ENCODE measurements at places on chromosomes 5 and 9.

- DNase-seq = no peak
Observed at GRCh38 chr5:18602402-18602801, 968.1 kb downstream of the TAF11L14 start.

- no peak for DNase-seq
Observed at GRCh38 chr5:128470663-128471062, 67.4 kb downstream of the FBN2 start.

GRCh38 chr9:65409471-65409980, 124.5 kb upstream of the FOXD4L5 start:
- no peak for DNase-seq

- DNase-seq = no peak
Observed at GRCh38 chr9:89577363-89577762, 27.4 kb upstream of the GADD45G start.

GRCh38 chr5:2261004-2261703, 378.4 kb upstream of the IRX4 start:
- no peak for DNase-seq

- no peak for DNase-seq
Observed at GRCh38 chr9:137148661-137149060, 9.7 kb downstream of the GRIN1 start.

DNA sequence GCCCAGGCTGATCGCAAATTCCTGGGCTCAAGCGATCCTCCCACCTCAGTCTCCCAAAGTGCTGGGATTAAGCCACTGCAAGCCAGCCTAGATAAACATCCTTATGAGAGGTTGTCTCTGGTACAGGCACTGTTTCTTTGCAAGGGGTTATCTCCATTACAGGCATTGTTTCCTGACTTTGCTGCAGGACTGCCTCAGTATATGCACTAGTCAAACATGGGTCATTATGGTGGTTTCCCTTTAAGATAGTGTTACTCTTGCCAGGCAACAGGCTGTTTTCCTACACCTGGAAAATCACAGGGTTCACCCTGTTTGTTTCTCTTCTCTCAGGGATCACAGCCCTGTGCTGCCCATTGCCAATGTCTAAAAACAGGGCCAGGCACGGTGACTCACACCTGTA, 7.8 kb upstream of the CLTB start:
- DNase-seq = no peak

GRCh38 chr9:112869917-112870316, 20.8 kb downstream of the SLC46A2 start:
- DNase-seq = no peak

DNA sequence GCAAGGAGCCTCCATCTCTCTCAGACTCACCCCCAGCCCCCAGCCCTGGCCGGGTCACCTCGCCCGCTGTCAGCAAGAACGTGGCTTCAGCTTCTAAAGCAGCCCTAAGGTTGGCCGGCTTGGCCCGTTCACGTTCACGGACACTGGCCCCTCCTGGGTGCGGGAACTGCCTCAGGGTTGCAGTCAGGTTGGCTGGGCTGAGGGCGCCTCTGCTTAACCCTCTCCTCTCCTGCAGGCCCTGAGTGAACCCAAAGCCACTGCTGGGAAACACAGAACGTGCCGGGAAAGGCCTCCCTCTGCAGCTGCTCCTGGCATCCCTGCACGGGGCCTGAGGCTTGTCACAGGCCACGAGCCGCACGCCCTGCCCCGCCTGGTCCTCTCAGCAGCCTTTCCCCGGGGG, 40.1 kb upstream of the UBAC1 start:
- no peak for DNase-seq

DNA sequence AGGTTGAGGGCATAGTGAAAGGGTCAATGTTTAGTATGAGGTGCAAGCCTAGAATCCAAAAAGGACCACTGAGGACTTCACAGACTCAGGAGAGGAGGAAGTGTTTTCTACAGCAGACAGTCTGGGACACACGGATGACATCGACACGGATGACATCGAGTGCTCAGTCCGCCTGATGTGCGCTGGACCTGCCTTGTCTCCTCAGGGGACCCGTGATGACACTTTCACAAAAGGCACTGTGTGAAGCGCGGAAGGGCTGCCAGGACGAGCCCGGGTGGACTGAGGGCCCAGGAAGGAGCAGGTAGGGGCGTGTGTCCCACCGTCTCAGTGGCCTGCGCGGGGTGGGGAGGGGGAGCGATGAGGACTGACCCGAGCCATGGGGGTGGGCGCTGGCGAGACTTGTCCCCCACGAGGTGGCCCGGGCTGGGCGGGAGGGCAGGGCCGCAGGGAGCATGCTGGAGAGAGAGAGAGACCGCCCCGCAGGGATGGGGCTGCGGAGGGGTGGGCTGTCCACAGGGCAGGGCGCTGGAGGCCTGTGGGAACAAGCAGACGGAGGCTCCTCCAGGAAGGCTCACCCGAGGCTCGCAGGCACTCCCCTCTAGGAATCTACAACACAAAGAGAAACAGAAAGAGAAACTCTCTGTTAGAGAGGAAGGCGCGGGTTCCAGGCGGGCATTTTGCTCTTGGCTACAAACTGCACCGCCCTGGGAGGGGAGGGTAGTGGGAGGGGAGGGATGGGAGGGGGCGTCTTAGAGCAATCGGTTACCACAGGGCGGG, 54.9 kb downstream of the USP20 start:
- no peak for DNase-seq

DNA sequence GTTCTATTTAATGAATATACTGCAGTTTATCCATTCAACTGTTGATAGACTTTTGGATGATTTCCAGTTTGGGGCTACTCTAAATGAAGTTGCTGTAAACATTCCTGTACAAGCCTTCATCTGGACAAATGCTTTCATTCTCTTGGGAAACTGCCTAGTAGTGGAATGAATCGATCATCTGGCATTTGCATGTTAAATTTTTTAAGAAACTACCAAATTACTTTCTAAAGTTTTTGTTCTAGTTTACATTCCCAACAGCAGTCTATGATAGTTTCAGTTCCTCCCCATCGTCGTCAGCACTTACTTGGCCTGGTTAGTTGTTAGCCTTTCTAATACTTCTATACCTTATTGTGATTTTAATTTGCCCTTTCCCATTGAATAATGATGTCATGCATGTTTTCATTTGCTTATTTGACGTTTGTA, 306.3 kb downstream of the FER start:
- DNase-seq = no peak

- DNase-seq = no peak
Observed at GRCh38 chr5:90915393-90915792, 356.8 kb downstream of the ADGRV1 start.

DNA sequence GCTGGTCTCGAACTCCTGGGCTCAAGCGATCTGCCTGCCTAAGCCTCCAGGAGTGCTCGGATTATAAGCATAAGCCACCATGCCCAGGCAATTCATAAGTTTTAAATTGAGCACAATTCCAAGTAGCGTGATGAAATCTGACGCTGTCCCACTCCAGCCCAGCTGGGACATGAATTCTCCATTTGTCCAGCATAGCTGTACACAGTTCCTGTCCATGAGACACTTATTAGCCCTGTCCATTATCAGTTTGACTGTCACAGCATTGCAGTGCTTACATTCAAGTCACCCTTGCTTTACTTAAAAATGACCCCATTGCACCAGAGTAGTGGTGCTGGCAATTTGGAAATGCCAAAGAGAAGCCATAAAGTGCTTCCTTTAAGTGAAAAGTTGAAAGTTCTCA, 7.6 kb upstream of the SLC30A5 start:
- no peak for DNase-seq

GRCh38 chr5:56670916-56671315, 144.4 kb upstream of the MAP3K1 start:
- no peak for DNase-seq

DNA sequence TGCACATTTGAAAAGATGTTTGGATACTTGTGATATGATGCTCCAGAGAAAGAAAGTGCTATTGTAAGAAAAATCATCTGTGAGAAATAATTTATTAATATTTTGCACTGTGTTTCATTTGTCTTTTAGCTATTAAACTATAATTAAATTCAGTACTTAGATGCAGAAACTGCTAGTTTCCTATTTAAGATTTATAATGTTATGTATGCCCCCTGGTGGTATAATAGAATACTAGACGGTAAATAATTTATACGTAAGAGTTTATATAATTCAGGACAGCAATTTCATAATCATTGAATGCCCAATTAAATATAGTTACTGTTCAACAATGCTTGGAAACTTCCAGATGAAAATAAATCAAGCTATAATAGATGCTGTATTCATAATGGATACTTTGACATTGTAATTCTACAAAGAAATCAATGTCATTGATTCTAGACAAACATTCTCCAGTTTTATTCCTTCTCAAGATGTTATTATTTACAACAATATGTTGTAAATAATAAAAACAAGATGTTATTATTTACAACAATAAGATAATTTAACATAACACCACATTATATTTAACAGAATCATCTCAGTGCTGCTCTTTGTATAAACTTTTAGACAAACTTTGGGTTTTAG, 101.0 kb downstream of the TMEM232 start:
- no peak for DNase-seq

GRCh38 chr9:12539580-12539975, 153.6 kb upstream of the TYRP1 start:
- DNase-seq = no peak

DNA sequence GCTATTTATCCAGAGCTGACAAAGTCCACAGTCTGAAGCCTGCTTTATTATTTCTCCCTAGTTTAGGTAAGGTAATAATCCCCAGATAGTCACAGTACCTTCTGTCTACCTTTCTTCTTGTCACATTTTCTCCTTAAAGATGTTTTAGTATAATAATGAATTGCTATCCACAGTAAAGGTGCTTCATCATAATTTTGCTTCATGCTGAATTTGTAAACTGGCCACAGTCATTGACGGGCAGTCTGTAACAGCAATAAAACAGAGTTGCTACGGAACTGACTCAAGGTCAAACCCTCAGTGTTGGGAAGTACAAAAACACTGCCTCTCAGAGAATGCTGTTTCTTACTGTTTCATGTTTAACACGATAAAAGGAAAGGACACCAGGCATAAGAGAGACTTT, 195.7 kb downstream of the ZNF608 start:
- DNase-seq = no peak

- no peak for DNase-seq
Observed at GRCh38 chr9:78091731-78092130, 60.1 kb upstream of the GNAQ start.

DNA sequence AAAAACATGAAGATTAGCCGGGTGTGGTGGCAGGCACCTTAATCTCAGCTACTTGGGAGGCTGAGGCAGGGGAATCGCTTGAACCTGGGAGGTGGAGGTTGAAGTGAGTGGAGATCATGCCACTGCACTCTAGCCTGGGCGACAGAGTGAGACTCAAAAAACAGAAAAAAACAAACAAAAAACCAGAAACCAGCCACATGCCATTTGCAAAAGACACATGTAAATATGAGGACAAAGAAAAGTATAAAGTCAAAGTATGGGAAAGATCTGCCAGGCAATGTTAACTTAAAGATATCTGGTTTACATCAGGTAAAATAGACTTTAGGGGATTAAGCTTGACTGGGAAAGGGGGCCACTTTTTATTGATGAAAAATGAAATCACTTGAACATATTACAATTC, 90.7 kb downstream of the FNBP1 start:
- DNase-seq = no peak

- DNase-seq = no peak
Observed at GRCh38 chr9:85543196-85543595, 198.6 kb downstream of the AGTPBP1 start.

DNA sequence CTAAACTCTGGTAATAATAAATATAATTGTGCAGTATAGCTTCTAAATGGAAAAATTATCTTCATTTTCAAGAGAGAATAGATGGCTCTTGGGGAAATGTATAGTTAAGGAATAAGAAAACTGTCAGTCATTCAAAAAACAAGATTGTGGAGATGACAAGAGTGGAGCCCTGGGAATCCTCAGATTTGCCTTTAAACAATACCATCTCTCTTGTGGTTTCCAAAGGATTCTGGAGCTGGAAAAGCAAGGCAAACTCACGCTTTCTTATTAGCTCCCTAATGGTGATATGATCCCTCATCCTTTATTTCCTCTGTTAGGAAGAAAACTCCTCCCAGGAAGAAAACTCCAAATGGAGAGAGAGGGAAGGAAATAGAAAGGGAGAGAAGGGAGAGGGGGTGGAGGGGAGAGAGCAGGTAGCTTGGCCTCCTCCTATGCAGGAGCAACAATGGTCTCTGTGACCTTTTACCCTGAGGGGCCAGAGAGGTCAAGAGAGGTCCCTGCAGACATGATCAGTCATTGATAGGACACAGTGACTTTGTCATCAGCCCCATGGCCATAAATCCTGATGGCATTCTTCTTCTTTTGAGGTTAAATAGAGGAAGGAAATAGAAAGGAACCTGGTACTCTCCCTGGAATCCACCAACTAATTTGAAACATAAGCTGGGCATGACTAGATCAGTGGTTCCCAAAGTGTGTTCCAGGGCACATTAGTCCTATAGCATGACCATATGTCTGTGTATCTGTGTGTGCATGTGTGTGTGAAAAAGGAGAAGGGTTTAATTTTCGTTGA, 312.2 kb downstream of the ARRDC3 start:
- no peak for DNase-seq

- no peak for DNase-seq
Observed at GRCh38 chr5:109762821-109763220, 73.1 kb downstream of the MAN2A1 start.

GRCh38 chr9:18296702-18297055, 177.3 kb upstream of the ADAMTSL1 start:
- no peak for DNase-seq

- no peak for DNase-seq
Observed at GRCh38 chr5:10317825-10318682, 10.4 kb upstream of the CMBL start.

- no peak for DNase-seq
Observed at GRCh38 chr5:158988987-158989730, 110.6 kb downstream of the EBF1 start.

GRCh38 chr5:151682240-151682639, 4.5 kb downstream of the SPARC start:
- no peak for DNase-seq

Measured in stimulated activated CD4-positive, alpha-beta T cell treated with anti-CD3 and anti-CD28 coated beads, TNF-alpha, amount 100 ng/mL, for 1 hour (primary cell).